ENCODE measurements at places on chromosomes 12 and 14.
A peak's percentile ranks its signal among the peaks of the same experiment; 100 is the strongest.

- no peak for DNase-seq
Observed at GRCh38 chr12:109864916-109865315, 15.4 kb downstream of the GLTP start.

GRCh38 chr12:7339675-7340074 lies 35.8 kb downstream of the ACSM4 start:
- DNase-seq, result no peak

- no peak for DNase-seq
Observed at GRCh38 chr14:104789752-104790743, 5.5 kb downstream of the AKT1 start.

DNA sequence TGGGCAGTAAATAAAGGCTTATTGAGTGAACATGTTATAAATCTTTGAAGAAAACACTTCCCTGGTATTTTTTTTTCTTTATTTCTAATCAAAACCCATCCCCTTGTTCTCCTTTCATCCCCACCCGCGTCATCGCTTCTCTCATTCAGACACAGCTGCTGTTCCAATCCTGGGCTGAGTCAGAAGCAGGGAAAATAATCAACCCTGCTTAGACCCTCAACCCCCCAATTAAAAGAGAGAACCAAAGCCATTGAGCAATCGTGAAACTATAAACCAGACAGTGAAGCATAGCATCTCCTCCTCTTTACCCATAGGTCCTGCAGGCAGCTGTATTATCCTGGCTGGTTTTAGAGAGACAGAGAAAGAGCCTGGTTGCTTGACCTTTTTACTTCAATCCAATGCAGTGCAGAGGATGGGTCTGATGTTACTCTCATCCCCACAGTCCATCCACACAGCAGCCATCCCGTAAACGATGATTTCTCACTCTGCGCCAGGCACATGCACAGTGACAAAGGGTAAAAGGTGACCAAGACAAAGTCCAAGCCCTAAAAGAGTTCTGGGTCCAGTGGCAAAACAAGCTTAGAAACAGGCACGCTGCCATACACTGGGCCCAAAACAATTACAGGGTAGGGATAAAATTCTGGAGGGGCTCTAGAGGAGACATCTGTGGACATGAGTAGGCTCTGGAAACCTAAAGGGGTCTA lies 238.3 kb downstream of the GALC start:
- DNase-seq, result no peak

GRCh38 chr12:71014180-71014785 lies 93.7 kb upstream of the PTPRR start:
- no peak for DNase-seq

DNA sequence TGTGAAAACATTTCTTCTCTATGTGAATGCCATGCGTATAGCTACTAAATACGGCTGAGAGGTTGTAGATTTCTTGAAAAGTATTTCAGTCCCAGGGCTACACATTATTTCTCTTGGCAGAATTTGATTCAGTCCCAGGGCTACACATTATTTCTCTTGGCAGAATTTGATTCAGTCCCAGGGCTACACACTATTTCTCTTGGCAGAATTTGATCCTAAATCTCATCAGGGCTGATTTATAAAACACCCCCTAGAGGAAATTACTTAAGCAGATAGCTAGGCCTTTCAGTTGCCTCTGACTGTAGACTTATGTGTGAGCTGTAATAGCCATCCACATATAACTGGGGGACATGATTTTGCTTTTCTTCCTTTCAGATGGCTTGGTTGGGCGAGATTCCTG lies 50.4 kb downstream of the AK7 start:
- DNase-seq, result no peak

DNA sequence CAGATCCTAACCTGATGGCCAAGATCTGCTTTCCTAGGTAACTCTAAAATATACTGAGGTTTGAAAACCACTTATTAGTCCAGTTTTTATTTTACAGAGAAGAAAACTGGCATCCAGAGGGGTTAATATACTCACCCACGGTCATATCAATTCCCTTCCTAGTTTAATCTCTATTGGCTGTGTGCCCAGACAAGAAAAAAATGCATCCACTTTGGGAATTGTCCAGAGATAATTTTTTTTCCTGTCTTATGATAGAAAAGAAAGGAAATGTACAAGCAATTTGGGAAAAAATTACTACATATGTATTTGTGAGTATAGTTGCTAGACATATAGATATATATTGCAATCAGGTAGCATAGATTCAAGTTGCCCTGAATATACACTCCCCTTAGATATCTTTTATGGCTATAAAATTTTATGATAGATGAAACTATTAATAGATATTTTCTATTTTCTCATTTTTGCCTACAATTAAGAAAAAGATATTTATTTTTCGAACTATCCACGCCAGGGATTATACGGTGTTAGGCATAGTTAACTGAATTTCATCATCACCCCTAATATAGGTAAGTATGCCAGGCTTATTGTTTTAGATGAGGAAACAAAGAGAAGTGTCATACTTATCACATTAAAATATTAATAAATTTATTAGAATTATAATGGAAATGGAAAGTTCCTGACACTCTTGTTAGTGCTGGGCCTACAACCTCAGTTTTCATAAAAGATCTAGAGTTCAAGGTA lies 100.5 kb upstream of the SLC38A2 start:
- DNase-seq, result no peak

GRCh38 chr14:104245075-104245474 lies 106.7 kb downstream of the KIF26A start:
- DNase-seq, result no peak

DNA sequence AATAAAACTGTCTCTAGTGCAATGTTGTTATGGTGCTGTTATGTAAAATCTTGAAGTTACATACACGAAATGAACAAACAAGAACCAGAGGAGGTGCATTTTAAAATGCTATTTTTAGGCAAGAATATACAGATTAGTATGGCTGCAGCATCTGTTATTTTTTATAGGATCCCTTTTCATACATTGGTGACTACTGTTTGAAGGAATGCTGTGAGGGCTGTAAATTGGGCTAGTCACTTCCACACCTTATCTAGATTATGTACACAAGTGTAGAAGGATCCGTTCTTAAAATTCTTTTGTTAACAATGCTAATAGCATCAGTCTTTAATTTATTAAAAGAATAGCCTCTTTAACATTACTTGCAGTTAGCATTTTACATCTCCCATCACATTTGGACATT lies 284.3 kb upstream of the MDGA2 start:
- no peak for DNase-seq

DNA sequence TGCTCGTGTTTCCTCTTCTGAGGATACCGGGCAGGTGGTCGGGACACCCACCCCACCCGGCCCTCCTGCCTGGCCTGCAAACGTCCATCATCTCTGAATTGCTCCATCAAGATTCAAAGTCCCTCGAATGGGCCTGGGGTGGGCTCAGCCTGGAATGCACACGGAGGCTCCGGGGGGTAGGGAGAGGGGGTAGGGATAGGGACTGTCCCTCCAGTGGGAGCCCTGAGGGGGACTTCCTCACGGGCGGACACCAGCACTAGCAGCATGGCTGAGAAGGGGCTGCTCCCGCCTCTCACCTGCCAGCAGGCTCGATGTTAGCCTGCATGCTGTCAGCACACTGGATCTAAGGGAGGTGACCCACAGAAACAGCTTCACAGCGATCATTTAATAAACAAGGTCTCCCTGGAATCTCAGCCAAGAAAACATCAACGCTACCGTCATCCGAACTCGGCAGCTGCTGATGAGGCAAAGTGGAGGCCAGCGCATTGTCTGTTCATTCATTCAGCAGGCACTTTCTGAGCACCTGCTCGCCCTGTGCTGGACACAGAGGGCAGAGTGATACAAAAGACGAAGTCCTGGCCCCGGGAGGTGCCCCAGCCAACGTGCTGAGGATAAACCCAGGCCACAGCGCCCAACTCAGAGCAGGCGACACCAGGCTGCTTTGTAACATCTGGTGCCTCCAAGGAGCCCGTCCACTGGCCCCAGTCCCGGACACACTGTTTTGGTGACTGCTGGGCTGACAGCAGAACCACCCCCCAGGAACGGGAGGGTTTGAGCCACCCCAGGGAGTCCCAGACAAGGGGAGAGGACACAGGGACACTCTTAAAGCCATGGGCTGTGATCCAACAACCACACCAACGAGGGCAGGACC lies 6.3 kb downstream of the TMEM179 start:
- no peak for DNase-seq

DNA sequence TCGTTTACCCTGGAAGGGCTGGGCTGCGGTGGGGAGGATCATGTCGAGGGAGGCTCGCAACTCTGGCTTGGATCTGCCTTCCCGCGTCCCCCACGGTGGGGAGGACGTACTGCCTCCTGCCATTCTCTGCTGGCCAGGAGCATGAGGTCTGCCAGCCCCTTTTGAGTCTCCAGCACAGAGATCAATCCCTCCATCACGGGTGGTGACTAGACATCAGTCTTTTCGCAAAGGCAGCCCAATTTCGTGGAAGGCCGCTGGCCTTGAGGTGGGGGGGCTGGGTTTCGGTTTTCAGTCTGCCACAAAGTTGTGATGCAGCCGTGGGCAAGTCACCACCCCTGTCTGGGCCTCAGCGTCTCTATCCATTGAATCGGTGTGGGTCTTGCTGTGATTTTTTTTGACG lies 62.2 kb downstream of the PRMT8 start:
- peak; percentile 64 for DNase-seq

DNA sequence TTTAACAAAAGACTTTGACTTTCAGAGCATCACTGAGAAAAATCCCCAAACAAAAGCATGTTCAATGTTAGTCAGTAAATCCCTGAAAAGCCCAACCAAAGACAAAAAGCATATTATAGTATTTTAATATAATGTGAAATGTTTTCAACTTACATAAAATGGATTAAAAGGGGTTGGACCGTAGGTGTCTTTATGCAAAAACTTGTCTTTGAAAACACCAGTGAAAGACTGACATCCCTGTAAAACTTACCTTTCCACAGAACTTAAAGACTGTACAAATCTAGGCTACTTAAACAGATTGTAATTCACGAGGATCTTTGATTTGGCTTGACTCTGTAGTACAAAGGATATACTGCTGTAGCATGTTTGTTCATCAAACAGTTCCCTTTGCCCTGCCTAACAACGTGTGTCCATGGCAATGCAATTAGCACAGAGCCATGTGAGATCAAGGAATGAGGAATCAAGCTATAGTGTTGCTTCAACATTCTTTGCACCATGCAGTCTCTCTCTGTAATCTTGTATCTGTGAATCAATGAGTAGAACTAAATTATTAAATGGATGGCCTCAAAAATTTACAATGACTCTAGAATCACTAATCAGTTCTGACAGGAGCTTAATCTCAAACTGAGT lies 138.5 kb upstream of the SYT1 start:
- no peak for DNase-seq

GRCh38 chr14:68807987-68808386 lies 15.1 kb upstream of the ZFP36L1 start:
- DNase-seq, result no peak

DNA sequence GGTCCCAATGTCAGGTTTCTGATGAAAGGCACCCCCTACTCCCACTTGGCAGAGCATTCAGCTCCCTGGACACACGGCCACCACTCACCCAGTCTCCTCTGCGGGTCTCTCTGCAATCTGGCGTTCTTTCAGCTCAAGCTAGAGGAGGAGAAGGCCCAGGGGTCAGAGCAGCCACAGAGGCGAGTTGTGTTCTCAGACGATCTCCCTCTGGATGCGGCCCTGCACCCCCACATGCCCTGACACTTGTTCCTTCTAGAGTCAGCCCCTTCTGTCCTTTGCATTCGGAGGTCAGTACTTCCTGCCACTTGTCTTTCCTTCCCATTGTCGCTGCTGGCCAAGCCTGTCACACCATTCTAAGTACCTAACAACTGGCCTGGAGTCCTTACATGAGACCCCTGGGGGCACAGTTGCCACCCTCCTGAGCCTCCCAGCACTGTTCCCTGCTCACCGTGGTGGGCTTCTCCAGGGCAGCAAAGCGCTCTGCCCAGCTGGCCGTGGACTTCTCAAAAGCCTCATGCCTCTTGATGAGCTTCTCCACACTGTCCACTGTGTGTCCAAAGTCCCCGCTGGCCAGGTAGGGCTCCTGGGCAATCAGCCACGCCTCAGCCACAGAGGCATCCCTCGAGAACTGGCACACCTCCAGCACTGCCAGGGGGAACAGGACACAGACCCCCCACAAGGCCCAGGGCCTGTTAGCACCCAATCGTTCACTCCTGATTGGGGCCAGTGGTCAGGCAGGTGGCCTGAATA lies 63.2 kb downstream of the PLEKHG3 start:
- DNase-seq, result no peak

DNA sequence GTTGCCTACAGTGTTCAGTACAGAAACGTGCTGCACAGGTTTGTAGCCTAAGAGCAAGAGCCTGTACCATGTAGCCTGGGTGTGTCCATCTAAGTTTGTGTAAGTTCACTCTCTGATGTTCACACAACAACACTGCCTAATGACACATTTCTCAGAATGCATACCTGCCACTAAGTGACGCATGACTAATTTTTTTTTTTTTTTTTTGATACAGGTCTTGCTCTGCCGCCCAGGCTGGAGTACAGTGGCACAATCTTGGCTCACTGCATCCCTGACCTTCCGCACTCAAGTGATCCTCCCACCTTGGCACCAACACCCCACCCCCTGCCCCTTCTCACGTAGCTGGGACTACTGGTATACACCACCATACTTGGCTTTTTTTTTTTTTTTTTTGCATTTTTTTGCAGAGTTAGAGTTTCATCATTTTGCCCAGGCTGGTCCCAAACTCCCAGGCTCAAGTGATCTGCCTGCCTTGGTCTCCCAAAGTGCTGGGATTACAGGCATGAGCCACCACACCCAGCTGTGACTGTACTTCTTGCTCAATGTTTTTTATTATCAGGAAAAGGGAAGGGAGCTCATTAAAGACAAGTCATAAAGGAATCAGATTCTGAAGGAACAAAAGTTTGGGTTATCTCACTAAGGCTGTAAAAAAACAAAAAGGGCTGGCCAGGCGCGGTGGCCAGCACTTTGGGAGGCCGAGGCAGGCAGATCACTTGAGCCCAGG lies 10.0 kb upstream of the CDC42BPB start:
- no peak for DNase-seq

GRCh38 chr12:132211816-132212215 lies 67.6 kb downstream of the NOC4L start:
- DNase-seq, result no peak

DNA sequence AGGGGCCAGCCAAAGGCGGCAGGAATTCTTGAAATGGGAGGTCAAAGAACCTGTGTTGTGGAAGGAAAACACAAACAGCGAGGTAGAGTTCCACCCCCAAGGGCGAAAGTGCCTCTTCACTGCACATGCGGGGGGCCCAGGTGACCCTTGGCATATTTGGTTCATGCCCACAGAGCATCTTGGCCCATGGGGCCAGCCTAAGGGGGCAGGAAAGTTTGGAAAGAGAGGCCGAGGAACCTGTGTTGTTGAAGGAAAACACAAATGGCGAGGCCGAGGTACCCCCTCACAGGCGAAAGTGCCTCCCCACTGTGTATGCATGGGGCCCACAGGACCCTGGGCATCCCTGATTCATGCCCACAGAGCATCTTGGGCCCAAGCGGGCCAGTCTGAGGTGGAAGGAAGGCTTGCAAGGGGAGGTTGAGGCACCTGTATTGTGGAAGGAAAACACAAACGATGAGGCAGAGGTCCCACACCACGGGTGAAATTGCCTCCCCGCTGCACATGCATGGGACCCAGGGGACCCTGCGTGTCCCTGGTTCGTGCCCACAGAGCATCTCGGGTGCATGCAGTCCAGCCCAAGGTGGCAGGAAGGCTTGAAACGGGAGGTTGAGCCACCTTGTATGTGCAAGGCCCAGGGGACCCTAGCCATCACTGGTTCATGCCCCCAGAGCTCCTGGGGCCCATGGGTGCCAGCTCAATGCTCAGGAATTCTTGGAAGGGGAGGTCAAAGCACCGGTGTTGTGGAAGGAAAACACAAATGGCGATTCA lies 384.1 kb downstream of the ALG10 start:
- no peak for DNase-seq

All from vagina (tissue), 2 donors.